ENCODE measurements at places on chromosomes 5 and 9.

- no peak for DNase-seq
Observed at GRCh38 chr5:136155078-136155477, 22.4 kb downstream of the SMAD5 start.

GRCh38 chr9:78101247-78101646 lies 69.6 kb upstream of the GNAQ start:
- no peak for DNase-seq

GRCh38 chr9:23382418-23382817 lies 443.6 kb downstream of the ELAVL2 start:
- no peak for DNase-seq

GRCh38 chr9:87342743-87343142 lies 154.9 kb upstream of the DAPK1 start:
- no peak for DNase-seq

DNA sequence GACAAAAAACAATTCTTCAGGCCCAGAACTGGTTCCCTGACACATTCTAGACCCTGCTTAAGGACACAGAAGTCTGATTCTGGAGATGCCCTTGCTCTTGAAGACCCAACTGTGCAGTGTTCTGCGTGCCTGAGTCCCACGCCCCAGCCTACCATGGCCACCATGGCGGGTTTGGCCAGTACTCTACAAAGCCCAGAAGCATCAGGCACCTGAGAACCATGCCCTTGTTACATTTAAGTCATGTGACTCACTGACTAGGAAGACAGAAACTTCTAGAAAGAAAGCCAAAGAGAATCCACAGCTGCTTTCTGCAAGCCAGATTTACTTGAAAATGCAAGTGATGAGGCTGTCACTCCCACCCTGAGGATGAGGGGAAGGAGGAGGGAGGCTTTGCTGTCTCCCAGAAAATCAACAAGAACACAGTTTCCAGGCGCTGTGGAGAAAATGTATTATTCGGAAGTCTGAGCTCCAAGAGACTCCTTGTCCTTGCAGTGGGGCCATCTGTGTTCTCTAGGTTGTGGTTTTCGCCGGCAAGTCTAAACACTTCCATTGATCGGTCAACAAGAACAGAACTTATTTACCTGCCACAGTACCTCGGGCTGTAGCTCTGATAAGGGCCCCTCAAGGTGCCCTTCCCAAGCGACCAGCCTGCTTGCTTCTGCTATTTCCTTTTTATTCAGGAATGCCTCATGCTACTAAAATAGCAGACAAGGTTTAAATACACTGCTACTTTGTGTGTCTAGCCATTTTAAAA lies 81.3 kb upstream of the DMRT1 start:
- DNase-seq = peak; percentile 56
